ENCODE measurements at places on chromosomes 7 and 10.

DNA sequence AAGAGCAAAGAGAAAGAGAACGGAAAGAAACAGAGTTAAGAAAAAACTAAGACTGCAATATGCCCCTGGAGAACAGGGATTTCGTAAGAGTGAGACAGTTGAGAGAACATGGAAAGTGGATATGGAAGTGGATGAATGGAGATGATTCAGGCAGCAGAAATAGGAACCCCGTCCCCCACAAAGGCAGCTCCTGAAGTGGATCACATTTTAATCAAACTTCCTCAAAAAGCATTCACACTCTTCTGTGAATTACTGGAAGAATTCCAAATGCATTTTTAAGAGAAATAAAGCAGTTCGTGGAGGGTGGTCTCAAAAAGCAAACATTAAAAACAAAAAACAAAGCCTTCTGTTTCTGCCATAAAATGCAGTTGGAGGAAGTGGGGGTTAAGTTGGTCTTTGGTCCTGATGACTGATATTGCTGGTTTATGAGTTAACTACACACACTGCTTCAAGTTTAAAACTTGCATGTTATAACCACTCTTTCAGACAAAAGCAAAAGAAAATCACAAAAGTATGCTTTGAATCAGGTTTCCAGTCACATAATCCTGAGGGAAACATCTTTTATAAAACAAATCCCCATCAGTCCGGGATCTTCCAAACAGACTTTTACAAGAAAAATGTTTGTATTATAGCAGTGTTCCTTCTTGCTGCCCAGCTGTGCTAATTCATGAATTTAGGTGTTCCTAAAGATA, 214.3 kb downstream of the FANK1 start:
- no peak for DNase-seq

DNA sequence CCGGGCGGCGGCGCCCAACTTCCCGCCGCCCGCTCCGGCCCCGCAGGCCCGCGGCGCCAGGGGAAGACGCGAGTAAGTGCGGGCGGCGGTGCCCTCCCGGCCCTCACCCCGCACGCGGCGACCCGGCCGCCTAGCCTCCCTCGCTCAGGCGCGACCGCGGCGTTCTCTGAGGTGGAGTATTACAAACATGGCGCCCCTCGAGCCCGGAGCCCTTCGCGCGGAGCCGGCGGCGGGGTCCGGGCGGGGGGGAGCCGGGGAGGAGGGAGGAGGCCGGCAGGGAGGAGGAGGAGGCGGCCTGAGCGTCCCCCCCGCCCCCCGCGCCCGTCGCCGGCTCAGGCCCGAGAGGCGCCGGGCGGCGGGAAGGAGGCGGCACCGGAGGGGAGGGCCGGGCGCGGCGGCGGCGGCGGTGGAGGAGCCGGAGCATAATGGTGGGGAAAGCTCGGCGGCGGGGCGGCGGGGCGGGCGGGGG, at the start of gene ZMYND11:
Gene ZMYND11 (plus strand): TSS at position 324 of the 469 bp plus-strand sequence. CDS start 44,558 bp downstream, outside the sequence.
- DNase-seq, result peak; percentile 52

DNA sequence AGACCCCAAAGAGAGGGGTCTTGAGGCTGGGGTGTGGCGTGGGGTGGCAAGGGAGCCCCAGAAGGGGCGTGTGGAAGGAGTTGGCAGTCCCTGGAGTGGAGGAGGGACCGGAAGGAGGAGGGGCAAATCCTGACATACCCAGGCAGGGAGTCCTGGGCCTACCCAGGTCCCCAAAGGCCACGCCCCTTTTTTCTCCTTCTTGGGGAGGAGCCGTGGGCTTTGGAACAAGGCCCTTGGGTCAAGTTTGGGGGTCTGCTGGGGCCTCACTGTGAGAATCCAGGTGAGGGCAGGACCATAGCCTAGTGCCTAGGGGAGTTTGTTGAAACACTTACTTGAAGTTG, 1.2 kb upstream of the SMARCD3 start:
- DNase-seq, result no peak

- no peak for DNase-seq
Observed at GRCh38 chr10:20004087-20004523, 187.9 kb downstream of the PLXDC2 start.

DNA sequence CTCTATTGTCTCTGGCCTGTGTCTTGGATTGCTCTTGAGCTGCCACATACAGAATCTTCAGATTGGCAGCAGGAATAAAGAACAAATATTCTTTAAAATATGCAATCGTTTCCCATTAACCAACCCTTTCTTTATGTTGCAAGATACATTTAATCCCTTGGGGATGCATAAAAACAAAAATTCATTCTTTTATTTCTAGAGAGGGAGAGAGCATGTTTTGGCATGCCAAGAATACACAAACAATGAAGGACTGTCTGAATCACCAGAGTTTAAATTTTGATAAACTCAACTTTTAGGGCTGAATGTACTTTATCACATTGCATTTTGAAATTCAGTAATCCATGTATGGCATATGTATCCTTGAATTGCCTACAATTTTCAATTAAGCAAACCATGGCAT, 154.3 kb upstream of the SEMA3D start:
- DNase-seq, result no peak

GRCh38 chr7:79406371-79406770, 47.1 kb downstream of the MAGI2 start:
- DNase-seq, result no peak

GRCh38 chr10:69819716-69820506, 18.2 kb downstream of the COL13A1 start:
- no peak for DNase-seq

- no peak for DNase-seq
Observed at GRCh38 chr7:77950548-77950947, 152.0 kb downstream of the PHTF2 start.

GRCh38 chr10:32245760-32246159, 101.2 kb downstream of the EPC1 start:
- no peak for DNase-seq

DNA sequence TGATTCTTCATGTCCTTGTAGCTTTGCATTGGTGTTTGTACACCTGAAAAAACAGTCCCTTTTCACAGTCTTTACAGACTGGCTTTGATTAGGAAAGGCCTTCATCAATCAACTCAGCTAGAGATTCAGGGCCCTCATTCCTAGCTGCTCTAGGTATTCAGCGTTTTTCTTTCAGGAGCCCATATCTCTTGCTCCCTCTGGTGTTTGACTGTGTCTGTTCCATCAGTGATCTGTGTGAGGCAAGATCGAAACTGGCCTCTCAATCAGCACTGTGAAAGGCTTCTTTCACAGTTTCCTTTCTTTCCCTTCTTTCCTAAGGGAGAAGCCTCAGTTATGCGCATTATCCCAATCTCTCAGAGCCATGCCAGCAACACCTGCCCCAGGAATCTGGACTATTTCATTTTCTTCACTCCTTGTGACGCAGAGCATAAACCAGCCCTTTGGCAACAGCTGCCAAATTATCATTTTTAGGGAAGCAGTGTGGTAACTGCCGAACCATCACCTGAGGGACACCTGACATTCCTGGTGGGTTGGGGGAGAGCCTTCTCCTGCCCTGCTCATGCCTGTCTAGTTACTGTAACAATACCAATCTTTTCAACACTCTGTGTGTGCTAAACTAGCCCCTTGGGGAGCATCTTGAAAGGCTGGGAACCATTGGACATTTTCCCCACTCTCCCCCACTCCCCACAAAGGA, 75.7 kb upstream of the CCDC71L start:
- DNase-seq, result peak; percentile 72

DNA sequence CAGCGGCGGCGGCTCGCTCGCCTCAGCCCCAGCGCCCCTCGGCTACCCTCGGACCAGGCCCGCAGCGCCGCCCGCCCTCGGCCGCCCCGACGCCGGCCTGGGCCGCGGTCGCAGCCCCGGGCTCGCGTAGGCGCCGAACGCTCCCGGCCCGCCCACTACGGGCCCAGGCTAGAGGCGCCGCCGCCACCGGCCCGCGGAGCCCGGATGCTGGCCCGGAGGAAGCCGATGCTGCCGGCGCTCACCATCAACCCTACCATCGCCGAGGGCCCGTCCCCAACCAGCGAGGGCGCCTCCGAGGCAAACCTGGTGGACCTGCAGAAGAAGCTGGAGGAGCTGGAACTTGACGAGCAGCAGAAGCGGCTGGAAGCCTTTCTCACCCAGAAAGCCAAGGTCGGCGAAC, 18.2 kb upstream of the TSPAN33 start:
- no peak for DNase-seq

DNA sequence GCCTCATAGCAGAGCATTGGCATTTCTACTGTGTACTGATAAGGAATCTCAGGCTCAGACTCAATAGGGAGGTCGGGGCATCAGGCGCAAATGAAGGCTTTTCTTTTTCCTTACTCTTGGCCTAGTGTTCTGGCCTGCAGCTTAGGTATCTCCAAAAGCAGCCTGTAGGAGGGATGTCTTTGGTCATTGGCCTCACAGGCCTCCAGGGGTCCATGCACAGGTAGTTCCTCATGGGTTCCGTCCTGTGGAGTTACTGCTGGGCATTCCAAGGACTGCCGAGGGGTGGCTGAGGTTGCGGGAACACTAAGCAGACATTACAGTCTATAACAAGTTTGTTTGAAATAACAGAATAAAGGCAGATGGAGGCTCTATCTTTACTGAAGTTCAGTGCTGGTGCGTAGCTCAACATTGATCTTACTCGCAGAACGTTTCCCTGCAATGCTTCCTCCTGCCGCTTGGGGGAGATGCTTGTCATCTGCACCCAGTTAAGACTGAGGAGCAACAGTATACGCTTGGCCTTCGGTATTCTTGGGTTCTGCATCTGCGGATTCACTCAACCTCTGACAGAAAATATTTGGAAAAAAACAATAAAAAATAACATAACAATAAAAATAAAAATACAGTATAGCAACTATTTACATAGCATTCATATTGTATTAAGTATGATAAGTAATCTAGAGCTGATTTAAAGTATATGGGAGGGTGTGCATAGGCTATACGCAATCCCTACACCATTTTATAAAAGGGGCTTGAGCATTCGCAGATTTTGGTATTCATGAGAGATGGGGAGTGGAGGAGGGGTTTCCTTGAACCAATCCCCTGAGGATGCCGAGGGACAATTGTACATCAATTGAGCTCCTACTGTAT, 58.9 kb downstream of the SH2D4B start:
- DNase-seq, result peak; percentile 61

DNA sequence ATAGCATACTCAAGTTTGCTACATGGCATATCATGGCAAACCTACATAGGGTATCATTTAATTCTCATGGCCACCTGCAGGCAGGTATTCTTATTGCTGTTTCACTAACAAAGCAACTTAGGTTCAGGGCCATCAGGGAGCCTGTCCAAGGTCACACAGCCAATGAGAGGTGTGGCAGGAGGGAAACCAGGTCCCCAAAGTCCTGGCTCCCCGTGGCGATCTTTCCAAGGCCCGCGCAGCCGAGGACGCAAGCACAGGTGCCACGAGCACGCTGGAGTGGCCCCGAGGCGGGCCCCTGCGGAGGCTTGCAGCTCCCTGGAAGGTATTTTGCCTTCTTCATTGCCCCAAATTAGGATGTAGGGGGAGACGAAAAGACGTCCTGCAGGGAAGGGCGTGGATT, 20.8 kb downstream of the PRKAG2 start:
- DNase-seq, result no peak

GRCh38 chr7:32223721-32224120, 153.5 kb upstream of the PDE1C start:
- DNase-seq, result no peak

- no peak for DNase-seq
Observed at GRCh38 chr7:133535308-133535707, 282.4 kb downstream of the EXOC4 start.

GRCh38 chr7:3063016-3063753, 19.5 kb upstream of the CARD11 start:
- peak; percentile 94 for DNase-seq

GRCh38 chr10:97378933-97379921, 21.9 kb downstream of the RRP12 start:
- DNase-seq, result no peak

DNA sequence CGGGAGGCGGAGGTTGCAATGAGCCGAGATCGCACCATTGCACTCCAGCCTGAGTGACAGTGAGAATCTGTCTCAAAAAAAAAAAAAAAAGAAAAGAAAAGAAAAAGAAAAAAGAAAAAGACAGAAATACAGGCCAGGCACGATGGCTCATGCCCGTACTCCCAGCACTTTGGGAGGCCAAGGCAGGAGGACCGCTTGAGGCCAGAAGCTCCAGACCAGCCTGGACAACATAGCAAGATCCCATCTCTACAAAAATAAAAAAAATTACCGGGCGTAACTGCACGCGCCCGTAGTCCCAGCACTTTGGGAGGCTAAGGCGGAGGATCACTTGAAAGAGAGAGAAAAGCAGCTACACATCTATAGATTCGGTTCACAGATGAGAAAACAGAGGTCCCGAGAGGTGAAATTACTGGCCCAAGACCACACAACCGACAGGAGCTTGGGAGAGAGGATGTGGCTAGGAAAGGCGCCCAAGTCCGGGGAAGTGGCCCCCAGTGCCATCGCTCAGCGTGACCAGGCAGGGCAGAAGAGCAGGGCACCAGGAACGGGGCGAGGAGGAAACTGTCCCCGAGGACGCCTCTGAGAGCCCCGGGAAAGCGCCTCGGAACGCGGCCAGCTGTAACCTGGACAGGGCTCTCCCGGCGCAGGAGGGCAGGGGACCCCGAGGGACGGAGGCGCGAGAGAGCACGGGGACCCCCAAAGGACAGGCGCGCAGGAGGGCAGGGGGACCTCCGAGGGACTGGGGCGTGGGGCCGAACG, 612 bp downstream of the SNX8 start:
- peak; percentile 7 for DNase-seq

- DNase-seq, result no peak
Observed at GRCh38 chr7:72753781-72754180, 74.2 kb downstream of the TYW1B start.

- no peak for DNase-seq
Observed at GRCh38 chr7:141999058-141999623, 3.5 kb downstream of the MGAM start.

GRCh38 chr7:138257459-138258196, 181.4 kb downstream of the AKR1D1 start:
- no peak for DNase-seq

GRCh38 chr10:6395606-6396005, 184.5 kb downstream of the PRKCQ start:
- DNase-seq, result no peak

GRCh38 chr7:155729847-155730246, 82.4 kb downstream of the SHH start:
- DNase-seq, result no peak

- no peak for DNase-seq
Observed at GRCh38 chr7:144907577-144907976, 71.7 kb upstream of the TPK1 start.
